ENCODE measurements at places on chromosomes 12 and 14. TPM values are rescaled to one million over a fixed set of nuclear protein-coding genes. Genes with fewer than 3 reads are reported as not detected.

- H3K27me3 ChIP-seq: no peaks in the 10 kb centered on the region
- no peak for DNase-seq
- peaks cover 93% of the 10 kb centered on the region for H3K4me1 ChIP-seq
- H3K36me3 ChIP-seq: peaks cover 18% of the 10 kb centered on the region
These were observed 24.9 kb downstream of the CCDC88C start for GRCh38 chr14:91392623-91393303.

- no peaks in the 10 kb centered on the region for H3K4me1 ChIP-seq
- DNase-seq: no peak
- H3K4me3 ChIP-seq: no peak overlapping the region
- H3K36me3 ChIP-seq: no peaks in the 10 kb centered on the region
These were observed 41.9 kb downstream of the TTC7B start for GRCh38 chr14:90774316-90774715.

DNA sequence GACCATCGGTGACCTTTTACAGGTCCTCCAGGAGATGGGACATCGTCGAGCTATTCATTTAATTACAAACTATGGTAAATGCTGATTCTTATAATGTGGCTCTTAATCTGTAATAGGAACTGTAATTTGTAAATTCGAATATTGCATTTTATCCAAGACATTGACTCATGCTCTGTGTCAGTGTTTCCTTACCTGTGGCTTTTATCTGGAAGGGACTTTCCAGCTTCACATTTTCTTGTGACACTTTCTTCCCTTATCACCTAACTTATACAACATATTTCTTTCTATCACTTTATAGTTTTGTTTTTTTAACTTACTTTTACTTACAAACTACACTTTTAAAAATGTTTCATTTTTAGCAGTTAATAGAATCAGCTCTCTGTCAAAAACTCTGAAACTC lies 14.8 kb downstream of the IRAK3 start:
- H3K4me3 ChIP-seq: no peak overlapping the region
- peak overlapping the region; percentile 10 for H3K27ac ChIP-seq
- peaks cover 13% of the 10 kb centered on the region for H3K27me3 ChIP-seq
- peaks cover 10% of the 10 kb centered on the region for H3K4me1 ChIP-seq

- H3K27me3 ChIP-seq: no peaks in the 10 kb centered on the region
- DNase-seq: no peak
- H3K4me3 ChIP-seq: peak overlapping the region; percentile 46
- H3K4me1 ChIP-seq: peaks cover 30% of the 10 kb centered on the region
- H3K36me3 ChIP-seq: peaks cover 20% of the 10 kb centered on the region
These were observed 33.2 kb downstream of the ZNF664 start for GRCh38 chr12:124006085-124006845.

The IFI27 gene
- total RNA-seq: not detected

DNA sequence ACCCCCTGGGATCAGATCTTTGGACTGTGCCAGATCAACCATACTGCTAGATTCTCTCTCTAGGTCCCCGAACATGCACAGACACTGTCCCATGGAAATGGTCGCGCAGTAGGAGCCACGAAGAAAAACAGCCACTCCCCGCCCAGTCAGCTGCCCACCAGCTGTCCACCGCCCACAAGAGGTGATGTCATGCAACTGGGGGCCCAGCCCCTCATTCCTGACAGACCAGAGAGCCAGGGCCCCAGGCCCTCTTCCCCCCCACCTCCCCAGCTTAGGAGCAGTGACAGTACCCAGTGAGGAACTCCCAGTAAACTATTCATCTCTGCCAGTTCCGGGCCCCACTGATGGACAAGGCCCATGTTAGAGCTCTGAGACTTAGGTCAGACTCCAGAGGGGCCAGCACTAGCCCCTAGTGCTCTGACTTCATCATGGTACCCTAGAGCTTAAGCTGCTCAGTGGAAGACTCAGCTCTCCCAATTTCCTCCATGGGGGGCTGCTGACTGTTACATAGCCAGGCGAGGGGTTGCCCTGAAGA lies 3.7 kb upstream of the TAMALIN start:
- H3K27me3 ChIP-seq: no peaks in the 10 kb centered on the region
- no peak overlapping the region for H3K27ac ChIP-seq
- no peak overlapping the region for H3K4me3 ChIP-seq

The PRB2 gene
- not detected for total RNA-seq

The INSM2 gene
- total RNA-seq: not detected

- peaks cover 8% of the 10 kb centered on the region for H3K27me3 ChIP-seq
- no peak overlapping the region for H3K4me3 ChIP-seq
- no peak overlapping the region for H3K27ac ChIP-seq
- no peak for DNase-seq
- no peaks in the 10 kb centered on the region for H3K36me3 ChIP-seq
These were observed 190.5 kb upstream of the GSC start for GRCh38 chr14:94960285-94961001.
